ENCODE measurements at places on chromosomes 2 and 18.

- no peak for DNase-seq
Measured at GRCh38 chr2:19003554-19003953, 354.9 kb downstream of the OSR1 start.

DNA sequence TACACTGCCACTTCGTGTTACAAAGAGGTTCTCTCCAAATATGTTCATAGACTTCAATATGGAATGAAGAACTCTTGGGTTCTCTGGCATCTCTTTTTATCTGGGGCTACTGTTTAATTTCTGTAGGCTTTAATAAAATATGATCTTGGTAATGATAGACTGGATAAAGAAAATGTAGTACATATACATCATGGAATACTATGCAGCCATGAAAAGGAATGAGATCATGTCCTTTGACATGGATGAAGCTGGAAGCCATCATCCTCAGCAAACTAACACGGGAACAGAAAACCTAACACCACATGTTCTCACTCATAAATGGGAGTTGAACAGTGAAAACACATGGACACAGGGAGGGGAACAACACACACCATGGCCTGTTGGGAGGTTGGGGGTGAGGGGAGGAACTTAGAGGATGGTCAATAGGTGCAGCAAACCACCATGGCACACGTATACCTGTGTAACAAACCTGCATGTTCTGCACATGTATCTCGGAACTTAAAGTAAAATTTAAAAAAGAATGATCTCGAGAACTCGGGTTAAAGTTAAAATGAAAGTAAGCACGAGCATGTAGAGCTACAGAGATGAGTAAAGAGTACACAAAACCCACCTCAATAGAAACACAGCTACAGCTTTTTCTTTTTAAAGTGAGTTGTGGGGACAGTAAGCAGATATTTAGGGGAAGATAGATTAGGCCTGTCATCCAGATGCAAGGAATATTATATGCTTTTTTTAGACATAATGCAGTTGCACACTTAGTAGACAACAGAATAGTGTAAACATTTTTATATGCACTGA is 102.3 kb downstream of the SGPP2 start:
- no peak for DNase-seq

DNA sequence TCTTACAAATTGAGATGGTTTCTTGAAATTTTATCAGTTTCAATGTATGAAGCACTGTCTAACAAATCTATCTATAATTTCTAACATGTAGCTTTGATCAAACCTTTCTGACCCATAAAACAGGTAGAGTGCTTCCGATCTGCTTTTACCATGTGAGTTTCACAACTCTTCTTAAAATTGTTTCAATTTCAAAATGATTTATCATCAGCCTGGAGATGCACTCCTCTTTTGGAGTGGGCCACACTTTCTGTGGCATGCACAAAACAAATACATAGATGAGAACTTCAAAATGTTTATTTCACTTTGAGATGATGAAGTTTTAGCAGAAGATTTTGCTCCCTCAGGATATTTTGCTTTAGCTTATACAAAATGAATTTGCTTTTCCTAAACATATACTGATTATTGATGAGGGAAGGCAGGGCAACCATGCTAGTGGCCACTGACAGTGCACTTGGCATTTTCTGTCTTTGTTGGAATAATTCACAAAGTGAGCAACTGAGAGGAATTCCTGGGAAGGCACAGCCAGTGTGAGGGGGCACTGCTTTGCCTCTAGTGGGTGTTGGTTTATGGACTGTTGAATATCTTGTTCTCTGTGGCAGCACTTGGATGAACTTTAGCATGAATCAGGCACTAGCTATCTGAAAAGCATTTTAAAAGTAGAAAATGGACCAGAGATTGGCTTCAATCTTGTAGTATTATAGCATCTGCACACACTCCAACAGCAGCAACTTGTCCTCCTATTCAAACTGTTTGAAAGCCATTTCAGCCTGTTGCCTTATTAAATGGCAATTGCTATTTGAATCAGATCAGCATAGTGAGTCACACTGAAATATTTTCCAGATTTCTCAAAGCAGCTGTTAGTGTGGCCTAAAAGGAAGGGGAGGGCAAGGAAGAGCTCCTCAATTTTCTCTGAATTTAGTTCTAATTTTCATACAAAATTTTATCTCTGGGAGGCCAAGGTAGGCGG is 193.2 kb downstream of the CCDC85A start:
- no peak for DNase-seq

GRCh38 chr2:3036432-3037125 is 341.0 kb downstream of the EIPR1 start:
- no peak for DNase-seq

DNA sequence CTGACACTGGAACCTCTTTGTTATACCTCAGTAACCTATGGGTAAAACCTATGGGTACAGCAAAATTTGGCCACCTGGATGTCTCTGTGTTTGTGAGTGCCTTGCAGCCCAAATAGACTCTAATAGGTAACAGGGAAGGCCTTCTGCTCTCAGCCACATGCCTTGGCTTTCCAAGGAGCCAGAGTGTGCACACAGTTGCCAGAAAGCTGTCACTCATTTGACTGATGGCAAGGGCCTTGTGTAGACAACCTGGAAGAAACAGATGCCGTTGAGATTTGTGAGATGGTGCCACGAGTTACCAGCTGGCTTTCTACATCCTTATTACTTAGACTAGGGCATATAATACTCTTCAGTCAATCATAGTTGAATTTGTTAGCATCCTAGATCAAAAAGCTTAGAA is 90.1 kb upstream of the RAB12 start:
- DNase-seq = no peak

- DNase-seq = no peak
Measured at GRCh38 chr2:63735263-63735662, 106.4 kb upstream of the UGP2 start.

Data from DND-41 (cell line).